Esophagus squamous epithelium (tissue), 5 donors: ENCODE measurements at places on chromosomes 6 and 20.

DNA sequence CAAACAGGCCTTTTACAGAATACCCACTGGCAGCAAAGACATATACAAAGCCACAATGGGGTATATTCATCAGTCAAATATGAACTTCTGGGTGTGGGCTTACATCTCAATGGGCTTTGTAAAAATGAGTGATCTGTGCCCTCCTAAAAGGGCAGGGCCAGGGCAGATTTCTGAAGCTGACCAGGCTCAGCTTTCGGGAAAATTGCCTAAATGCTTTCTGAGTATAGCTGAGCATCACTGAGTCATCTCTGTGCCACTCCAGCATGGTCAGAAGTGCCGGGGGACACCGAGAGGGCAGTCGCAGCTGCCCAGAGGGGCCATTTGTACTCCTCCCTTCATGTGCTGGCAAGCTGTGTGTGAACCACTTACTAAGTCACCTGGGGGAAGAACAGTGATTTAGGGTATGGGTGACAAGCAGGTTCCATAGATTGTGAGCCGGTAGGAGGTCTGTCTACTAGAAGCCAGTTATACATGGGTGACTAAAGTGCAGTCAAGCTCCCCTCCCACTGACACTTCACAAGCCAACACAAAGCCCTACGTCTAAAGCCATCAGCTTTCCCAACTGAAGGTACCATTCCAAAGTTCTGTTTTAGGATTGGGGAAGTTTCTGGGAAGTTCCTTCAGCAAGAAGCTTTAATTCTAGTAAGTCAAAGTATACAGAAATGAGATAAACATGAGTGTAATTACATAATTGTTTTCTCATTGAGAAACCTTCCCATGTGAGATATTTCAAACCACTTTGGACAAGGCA, 147.6 kb upstream of the TAB2 start:
- DNase-seq: no peak
- H3K4me1 ChIP-seq: no peaks in the 10 kb centered on the region
- no peak overlapping the region for H3K27ac ChIP-seq
- no peaks in the 10 kb centered on the region for H3K27me3 ChIP-seq
- H3K36me3 ChIP-seq: no peaks in the 10 kb centered on the region

- H3K4me1 ChIP-seq: no peaks in the 10 kb centered on the region
- H3K27me3 ChIP-seq: no peaks in the 10 kb centered on the region
- H3K27ac ChIP-seq: no peak overlapping the region
- no peaks in the 10 kb centered on the region for H3K36me3 ChIP-seq
- DNase-seq: no peak
Measured at GRCh38 chr6:43759136-43759906, 10.7 kb upstream of the VEGFA start.

DNA sequence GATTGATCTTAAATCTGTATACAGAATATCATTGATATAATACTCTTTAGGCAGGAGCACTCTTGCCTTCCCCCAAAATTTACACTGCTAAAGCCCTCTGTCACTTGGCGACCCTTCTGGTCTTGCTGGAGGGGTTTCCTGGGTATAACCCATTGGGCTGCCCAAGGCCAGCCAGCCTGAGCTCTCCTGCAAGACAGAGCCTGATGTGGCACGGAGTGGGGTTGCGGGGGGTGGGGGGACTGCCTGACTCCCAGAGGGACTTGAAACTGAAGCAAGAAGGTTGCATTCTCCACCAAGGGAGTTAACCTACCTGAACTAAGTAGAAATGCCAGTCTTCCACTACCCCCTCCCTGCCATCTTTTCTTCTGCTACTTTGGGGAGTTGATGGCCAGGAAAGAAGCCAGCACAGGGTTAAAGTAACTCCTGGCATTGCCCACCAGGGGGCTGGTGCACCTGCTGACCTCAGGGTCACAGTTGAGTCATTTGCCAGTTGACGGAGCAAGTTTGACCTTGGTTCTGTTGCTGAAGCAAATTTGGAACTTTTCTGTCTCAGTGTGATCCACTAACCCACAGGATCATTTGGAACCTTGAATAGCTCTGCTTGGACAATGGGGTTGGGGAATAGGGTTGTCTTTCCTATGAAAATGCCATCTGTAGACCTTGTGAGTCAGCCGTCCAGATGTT, 79.4 kb downstream of the ASXL1 start:
- H3K4me3 ChIP-seq: no peak overlapping the region
- DNase-seq: no peak

DNA sequence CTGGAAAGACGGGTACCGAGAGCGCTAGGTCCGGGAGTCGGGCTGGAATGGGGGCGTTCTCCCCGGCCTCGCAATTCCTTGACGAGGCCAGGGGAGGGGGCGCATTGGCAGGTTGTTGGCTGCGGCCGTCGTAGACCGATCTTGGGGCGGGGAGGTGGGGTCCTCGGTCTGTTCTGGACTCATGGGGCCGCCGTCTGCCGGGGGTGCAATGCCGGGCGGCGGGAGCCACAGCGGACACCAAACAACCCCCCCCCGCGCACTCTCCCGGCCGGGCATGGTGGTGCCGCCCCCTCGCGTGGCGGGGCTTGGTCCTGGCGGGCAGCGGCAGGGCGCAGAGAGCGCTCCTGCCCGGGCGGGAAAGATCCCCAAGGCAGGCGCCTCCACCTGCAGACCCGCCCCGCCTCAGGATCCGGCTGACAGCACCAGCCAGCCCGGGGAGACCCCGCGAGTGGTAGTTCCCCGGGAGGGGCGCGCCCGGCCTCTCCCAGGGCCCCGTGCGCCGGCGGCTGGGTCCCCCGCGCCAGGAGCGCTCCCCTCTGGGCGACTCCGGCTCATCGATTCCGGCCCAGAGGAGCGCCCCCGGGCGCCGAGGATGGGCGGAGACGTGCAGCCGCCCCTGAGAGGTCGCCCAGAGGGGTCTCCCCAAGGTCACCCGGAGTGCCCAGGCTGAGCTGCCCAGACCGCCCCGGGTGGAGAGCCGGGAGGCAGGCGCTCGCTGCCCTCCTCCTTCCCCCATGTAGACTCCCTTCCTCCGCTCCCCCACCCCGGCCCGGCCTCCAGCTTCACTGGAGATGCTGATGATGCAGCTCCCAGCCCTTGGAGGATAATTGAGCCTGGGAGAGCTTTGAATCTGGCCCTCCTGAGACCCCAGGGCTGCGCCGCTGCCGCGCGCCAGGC, 709 bp downstream of the PPP1R16B start:
- H3K4me1 ChIP-seq: peaks cover 16% of the 10 kb centered on the region
- DNase-seq: no peak
- peaks cover 11% of the 10 kb centered on the region for H3K27me3 ChIP-seq
- peak overlapping the region; percentile 48 for H3K4me3 ChIP-seq

GRCh38 chr6:127695108-127695507, 118.1 kb downstream of the C6orf58 start:
- no peaks in the 10 kb centered on the region for H3K36me3 ChIP-seq
- no peak overlapping the region for H3K4me3 ChIP-seq
- DNase-seq: no peak
- no peaks in the 10 kb centered on the region for H3K4me1 ChIP-seq
- no peaks in the 10 kb centered on the region for H3K27me3 ChIP-seq
- H3K27ac ChIP-seq: no peak overlapping the region

- DNase-seq: no peak
- H3K27ac ChIP-seq: no peak overlapping the region
- no peaks in the 10 kb centered on the region for H3K36me3 ChIP-seq
- H3K27me3 ChIP-seq: peaks cover 3% of the 10 kb centered on the region
- H3K4me1 ChIP-seq: peaks cover 7% of the 10 kb centered on the region
- no peak overlapping the region for H3K4me3 ChIP-seq
Measured at GRCh38 chr6:110055387-110055735, 77.2 kb downstream of the GPR6 start.

DNA sequence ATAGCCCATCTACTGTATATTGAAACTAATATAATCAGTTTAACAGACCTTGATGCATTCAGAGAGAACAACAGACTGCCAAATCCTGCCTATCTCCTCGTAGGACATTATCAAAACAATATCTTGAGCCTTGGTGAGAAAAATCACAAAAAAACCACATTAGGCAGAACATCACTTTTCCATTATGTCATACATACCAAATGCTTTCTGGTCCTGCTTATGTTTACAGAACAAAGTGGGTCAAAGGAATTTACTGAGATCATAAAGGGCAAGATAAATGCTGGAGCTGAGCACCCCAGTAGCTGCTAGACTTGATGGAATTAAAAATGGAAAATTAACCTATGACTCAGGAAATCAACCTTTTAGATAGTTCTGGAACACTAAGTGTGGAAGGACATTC, 195.3 kb upstream of the KCNK16 start:
- H3K27me3 ChIP-seq: no peaks in the 10 kb centered on the region
- no peak overlapping the region for H3K27ac ChIP-seq
- no peak overlapping the region for H3K4me3 ChIP-seq

DNA sequence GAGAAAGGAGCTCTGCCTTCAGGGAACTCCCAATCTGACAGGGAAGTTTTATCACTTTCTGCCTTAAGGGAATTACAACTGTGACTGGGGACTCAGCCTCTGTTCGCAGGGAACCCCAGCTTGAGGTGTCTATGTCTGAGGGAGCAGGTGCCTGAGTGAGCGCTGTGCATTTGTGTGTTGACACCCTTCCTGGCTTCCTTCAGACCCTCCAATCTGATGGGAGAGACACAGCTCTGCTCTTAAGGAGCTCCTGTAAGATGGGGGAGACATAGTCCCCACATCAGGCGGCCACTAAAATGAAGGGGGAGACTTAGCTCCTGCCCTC, 62.3 kb downstream of the MRPL14 start:
- no peak overlapping the region for H3K4me3 ChIP-seq
- H3K4me1 ChIP-seq: peaks cover 75% of the 10 kb centered on the region
- DNase-seq: no peak
- H3K27ac ChIP-seq: peak overlapping the region; percentile 42

DNA sequence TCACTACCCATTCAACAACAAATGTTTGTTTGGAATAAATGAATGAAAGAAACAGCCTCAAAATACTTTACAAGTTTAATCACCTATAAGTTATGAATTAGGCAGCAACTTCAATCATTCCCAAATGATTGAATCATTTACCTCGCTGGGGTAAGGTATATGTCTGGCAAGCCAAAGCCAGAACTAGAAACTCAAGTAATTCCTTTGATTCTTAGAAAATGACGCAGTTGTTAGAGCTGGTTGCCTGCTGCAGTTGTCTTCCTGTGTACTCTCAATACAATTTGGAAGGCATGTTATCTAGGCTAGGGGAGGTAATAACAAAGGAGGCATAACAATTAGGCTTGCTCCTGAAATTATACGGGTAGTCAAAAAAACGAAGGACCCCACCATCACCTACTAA, 160.6 kb downstream of the ATXN1 start:
- no peaks in the 10 kb centered on the region for H3K4me1 ChIP-seq
- H3K27me3 ChIP-seq: no peaks in the 10 kb centered on the region
- no peak for DNase-seq
- no peaks in the 10 kb centered on the region for H3K36me3 ChIP-seq
- H3K27ac ChIP-seq: no peak overlapping the region

DNA sequence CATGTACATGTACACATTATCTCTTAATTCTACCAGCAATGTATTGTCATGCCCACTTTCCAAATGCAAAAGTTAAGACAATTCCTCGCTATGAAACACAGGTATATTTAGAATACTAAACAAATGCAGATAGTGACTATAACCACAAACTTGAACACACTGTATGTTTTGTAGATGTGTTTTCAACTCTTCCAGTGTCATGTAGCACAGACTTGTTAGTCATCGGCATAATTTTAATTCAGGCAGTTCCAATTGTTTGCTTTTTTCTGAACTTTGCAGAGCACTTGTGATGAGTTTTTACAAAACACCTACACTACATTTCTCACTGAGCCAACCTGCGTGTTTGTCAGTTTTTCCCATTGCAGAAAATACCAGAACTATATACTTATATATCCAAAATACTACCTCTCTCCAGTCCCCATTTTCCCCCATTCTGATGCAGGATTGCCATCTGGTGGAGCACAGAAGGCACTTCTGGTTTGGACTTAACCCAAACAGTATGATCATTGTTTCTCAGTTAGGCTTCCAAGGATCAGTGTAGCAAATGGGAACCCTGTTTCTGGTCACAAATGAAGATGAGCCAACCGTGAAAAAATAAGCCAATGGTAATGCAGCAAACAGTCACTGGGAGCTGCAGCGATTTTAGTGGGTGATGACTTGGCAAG, 143.4 kb downstream of the ADGRB3 start:
- H3K4me3 ChIP-seq: no peak overlapping the region
- no peaks in the 10 kb centered on the region for H3K36me3 ChIP-seq
- no peaks in the 10 kb centered on the region for H3K4me1 ChIP-seq
- no peak for DNase-seq
- H3K27me3 ChIP-seq: no peaks in the 10 kb centered on the region
- no peak overlapping the region for H3K27ac ChIP-seq

DNA sequence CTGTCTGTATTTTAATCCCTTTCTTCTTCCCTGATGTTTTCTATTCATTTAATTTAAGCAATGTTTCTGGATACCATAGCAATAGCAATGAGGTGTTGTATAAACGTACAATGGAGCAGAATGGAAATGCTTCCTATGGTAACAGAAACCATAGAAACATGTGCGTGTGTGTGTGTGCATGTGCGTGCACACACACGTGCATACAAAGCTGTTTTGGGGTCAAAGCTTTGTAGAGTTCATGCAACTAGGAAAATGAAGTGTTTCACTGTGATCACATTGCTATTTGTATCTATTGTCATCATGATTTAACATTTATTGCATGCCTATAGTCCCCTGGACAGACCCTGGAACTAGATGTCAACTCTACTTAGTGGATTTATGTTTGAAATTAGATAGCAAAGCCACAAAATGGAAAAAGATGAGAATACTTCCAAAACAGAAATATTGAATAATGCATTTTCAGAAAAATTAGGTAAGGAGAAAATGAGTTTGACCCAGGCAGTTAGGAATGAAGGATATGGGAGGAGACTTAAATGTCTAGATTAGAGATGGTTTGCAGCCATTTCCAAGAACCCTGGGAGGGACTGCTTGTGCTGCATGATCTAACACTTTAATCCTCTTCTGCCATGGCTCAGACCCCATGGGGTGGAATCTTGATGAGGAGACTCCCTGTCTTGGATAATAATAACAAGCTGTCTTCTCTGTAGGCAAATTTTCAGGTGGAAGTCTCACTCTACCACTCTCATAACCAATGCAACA, 124.4 kb downstream of the TRMT11 start:
- H3K36me3 ChIP-seq: no peaks in the 10 kb centered on the region
- no peak for DNase-seq
- H3K4me1 ChIP-seq: no peaks in the 10 kb centered on the region
- no peak overlapping the region for H3K27ac ChIP-seq
- no peak overlapping the region for H3K4me3 ChIP-seq
- no peaks in the 10 kb centered on the region for H3K27me3 ChIP-seq

GRCh38 chr6:68368845-68369244, 266.2 kb upstream of the ADGRB3 start:
- no peaks in the 10 kb centered on the region for H3K36me3 ChIP-seq
- H3K4me1 ChIP-seq: no peaks in the 10 kb centered on the region
